ENCODE measurements at places on chromosomes 7 and 10.

GRCh38 chr7:11607686-11608085 lies 224.3 kb downstream of the THSD7A start:
- no peak for DNase-seq

- DNase-seq = no peak
Measured at GRCh38 chr7:154419344-154419743, 367.1 kb downstream of the DPP6 start.

DNA sequence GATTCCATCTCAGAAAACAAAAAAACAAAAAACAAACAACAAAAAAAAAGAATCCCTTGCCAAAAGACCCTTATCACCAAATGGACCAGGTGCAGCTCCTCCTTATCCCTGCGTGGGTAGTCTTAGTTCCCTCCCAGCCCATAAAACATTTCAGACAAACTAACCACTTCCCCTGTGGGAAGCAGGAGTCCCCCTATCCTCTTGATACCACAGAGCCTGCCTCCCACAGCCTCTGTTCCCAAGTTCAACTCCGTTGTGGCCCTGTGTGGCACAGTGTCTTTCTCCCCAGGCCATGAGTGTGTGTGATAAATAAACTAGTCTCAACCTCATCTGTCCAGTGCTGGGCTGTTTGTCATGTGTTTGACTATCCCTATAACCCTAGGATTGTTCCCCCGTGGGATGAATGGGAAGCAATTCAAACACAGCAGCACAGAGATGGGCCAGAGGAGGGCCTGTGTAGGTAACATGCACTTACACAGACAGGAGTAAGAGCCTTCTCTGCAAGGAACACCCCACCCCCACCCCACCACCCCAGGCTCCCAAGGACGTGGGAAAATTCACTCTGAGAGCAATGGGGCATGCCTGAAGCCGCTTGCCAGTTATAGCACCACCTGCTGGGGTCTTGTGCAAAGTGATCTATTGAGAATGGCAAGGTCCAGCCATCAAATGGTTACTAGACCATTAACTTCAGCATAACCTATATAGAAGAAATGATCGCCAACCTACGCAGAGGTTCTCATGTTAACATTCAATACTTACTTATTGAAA lies 147.1 kb upstream of the GHITM start:
- DNase-seq = no peak

DNA sequence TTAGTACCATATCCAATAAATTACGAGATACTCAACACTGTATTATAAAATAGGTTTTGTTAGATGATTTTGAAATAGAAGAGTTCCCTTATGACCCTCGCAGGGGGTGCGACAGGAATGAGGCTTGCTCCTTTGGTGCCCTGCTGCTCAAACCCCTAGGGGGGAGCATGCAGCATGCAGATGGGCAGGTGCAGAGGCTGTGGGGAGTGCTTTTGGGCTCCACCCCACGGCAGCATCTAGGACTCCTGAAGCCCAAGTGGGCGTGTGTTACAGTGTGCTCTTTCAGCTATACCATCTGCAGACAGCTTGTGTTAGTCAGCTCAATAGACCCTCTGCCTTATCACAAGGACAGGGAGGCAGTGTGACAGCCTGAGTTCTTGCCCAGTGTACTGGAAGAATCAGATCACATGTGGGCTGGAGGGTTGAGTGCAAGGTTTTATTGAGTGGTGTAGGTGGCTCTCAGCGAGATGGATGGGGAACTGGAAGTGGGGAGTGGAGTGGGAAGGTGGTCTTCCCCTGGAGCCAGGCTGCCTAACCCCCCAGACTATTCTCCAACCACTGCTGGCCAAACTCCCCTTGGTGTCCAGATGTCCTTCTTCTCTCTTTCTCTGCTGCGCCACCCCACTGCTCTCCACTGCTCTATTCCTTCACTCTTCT lies 3.1 kb upstream of the MRC1 start:
- DNase-seq = no peak

DNA sequence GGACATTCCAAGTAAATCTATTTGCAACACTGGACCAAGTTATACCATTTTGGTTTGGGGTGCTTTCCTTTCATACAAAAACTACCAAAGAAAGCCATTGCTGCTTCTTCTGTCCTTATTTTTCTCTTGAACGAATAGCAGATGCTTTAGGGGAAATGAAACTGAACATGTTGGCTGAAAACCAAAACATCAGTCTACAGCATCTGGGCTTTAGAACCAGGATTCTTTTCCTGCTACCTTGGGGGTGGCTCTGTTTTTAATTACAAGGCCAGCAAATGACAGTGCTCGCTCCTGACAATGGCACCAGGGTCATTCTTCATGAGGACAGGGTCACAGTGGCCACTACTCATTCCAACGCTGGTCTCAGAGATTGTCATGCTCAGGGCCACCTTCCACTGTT lies 80.3 kb downstream of the WDR11 start:
- no peak for DNase-seq

DNA sequence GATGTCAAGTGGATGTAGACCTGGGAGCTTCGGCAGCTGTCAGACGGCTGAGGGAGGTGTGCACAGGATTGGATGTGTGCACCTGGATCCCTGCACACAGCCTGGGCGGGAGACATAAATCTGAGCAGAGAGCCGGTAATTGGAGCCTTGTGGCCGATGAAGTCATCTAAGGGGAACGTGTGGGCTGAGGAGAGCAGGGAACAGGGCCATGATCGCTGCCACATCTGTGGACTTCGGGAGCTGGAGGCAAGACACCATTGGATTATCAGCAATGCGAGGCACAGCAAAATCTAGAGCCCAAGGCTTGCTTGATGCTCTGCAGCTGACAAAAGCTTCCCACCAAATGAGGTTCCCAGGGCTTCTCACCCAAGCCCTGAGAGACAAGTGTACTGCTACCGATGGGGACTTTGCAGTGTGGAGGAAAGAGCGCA lies 147.7 kb downstream of the PTPN20 start:
- no peak for DNase-seq

All from stimulated activated CD4-positive, alpha-beta T cell treated with anti-CD3 and anti-CD28 coated beads, Interleukin-2, amount 100 ng/mL, for 4 hours (primary cell).